Fibroblast of lung (primary cell): ENCODE measurements at places on chromosomes 2 and 18. TPM values are rescaled to one million over a fixed set of nuclear protein-coding genes. Genes with fewer than 3 reads are reported as not detected.

Gene DOK1
- total RNA-seq: 25.7 and 31.7 TPM in 2 replicates

Gene LRATD1
- total RNA-seq: 0.51 and 0.99 TPM in 2 replicates

Gene SUPT7L
- total RNA-seq: 18.5 and 27.2 TPM in 2 replicates

Gene TTC27
- total RNA-seq: 15.7 and 18.2 TPM in 2 replicates

Gene EPC2
- total RNA-seq: 20.5 and 22.8 TPM in 2 replicates
